ENCODE measurements at places on chromosomes 2 and 18. TPM values are rescaled to one million over a fixed set of nuclear protein-coding genes. Genes with fewer than 3 reads are reported as not detected.

DNA sequence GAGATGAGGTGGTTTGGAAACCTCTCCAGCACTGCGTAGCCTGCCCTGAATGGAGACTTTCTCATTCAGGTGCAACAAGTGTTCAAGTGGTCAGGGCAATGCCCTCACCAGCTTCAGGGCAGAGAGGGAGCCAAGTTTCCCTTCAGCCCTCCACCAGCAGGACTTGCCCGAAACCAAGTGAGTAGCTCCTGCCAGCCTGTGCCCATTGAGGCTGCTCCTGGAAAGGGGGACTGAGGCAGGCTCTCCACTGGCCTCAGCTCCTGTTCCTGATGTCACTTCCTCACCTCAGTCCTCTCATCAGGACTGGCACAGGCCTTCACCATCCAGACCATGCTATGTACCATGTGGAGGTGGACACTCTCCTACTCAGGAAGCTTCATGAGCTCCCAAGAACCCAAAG is 94.6 kb downstream of the CELF4 start:
- DNase-seq: no peak

DNA sequence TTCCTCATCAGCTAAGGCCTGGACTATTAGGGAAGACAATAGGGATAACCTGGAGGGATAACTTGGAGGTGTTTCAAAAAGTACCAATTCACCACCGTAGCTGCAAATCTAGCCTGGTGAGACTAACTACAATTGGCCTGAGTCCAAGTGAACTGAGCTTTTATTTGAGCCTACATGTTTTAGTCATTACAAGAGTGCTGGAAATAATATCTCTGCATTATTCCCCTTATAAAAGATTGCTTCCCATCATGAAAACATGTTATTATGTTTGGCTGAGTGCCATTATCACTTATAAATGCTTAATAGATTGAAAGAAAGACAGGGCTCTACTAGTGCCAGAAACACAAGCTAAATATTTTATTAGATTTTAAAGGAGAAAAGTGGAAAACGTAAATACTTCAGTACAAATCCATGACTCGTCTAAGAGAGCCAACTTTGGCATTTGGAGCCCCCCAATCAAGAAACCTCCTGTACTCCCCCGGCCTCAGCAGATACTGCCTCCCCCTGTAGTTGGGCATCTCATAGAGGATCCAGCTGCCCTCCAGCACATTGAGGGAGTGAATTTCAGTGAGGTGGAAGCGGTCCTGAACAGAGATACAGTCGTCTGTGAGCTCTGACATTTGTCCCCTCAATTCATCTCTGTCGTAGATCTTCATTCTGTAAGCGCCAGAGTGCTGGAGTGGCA is 3.6 kb downstream of the CRYGB start:
- no peak for DNase-seq

DNA sequence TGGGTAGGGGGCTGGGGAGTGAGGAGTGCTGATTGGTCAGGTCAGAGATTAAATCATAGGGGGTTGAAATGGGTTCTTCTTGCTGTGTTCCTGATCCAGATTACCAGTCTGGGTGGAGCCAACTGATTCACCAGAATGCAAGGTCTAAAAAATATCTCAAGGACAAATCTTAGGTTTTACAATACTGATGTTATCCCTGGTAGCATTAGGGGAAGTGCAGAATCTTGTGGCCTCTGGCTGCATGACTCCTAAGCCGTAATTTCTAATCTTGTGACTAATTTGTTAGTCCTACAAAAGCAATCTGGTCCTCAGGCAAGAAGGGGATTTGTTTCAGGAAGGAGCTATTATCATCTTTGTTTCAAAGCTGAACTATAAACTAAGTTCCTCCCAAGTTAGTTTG is 289.2 kb upstream of the KYNU start:
- no peak for DNase-seq

DNA sequence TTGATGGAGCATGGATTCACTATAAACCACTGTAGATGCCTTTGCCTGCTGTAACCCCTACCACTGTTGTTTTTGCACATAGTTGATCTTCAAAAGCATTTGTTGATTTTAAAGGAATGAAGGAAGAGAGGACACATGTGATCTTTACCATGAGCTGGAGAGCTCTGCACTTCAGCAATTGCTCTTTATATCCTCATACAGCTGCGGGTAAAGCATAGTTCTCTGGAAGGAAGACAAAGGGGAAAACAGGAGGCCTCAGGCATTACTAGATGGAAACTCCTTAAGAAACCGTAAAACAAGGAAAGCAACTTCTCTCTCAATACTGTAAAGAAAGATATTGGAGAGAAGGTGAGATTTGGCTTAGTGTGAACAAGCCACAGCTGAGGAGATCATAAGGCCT is 60.6 kb downstream of the SCG2 start:
- DNase-seq: no peak

Gene BMPR2
- 58.7 TPM for polyA plus RNA-seq

- no peak for DNase-seq
Measured at GRCh38 chr2:119022678-119023077, 80.7 kb downstream of the MARCO start.

DNA sequence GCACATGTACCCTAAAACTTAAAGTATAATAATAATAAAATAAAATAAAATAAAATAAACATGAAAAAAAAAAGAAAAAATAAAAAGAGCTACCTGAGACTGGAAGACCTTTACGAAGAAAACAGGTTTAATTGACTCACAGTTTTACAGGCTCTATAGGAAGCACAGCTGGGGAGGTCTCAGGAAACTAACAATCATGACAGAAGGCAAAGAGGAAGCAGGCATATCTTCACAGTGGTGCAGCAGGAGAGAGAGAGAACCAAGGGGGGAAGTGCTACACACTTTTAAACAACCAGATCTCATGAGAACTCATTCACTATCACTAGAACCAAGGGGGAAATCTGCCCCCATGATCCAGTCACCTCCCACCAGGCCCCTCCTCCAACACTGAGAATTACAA is 379.3 kb upstream of the VWC2L start:
- no peak for DNase-seq

- DNase-seq: peak; percentile 30
Measured at GRCh38 chr2:226030788-226031646, 631.5 kb downstream of the NYAP2 start.

Gene SYT4
- polyA plus RNA-seq: not detected

GRCh38 chr18:7572822-7573221 is 5.7 kb downstream of the PTPRM start:
- no peak for DNase-seq

Gene TNFAIP6
- polyA plus RNA-seq: 16.6 TPM

GRCh38 chr2:150400849-150401248 is 86.6 kb downstream of the RND3 start:
- no peak for DNase-seq

DNA sequence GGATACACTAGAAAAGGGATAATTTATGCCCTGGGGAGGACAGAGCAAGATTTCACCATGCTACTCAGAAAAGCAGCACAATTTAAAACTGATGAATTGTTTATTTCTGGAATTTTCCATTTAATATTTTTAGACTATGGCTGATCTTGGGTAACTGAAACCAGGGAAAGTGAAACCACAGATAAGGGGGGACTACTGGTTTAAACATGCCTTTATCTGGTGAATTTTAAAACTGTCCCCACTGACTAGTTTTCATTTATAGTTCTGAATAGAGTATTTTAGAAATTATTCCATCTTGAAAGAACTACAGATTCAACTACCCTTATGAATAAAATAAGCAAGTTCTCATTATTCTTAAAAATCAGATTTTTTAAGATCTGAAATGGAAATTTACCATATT is 15.0 kb downstream of the NFU1 start:
- DNase-seq: no peak

GRCh38 chr18:54163453-54163852 is 61.0 kb downstream of the MBD2 start:
- no peak for DNase-seq

- DNase-seq: no peak
Measured at GRCh38 chr18:13987956-13988355, 72.6 kb upstream of the MC2R start.

- no peak for DNase-seq
Measured at GRCh38 chr2:72991980-72992733, 74.8 kb downstream of the EMX1 start.

Gene IL36B
- not detected for polyA plus RNA-seq

- DNase-seq: no peak
Measured at GRCh38 chr2:128469203-128469602, 150.5 kb upstream of the HS6ST1 start.

GRCh38 chr2:17057109-17058017 is 391.7 kb upstream of the CYRIA start:
- DNase-seq: no peak

Gene SPP2
- polyA plus RNA-seq: not detected
